ENCODE measurements at places on chromosomes 5 and 9. TPM values are rescaled to one million over a fixed set of nuclear protein-coding genes. Genes with fewer than 3 reads are reported as not detected.

Gene HK3
- not detected for total RNA-seq

Gene ANKRD31
- total RNA-seq = 0.10 TPM

Gene MSH3
- total RNA-seq = 13.3 TPM

Gene MLANA
- not detected for total RNA-seq

Gene PCDHB14
- 0.07 TPM for total RNA-seq

Gene CNTNAP3
- total RNA-seq = 8.7 TPM

Gene PLAC8L1
- total RNA-seq = not detected

Gene NRG2
- 0.42 TPM for total RNA-seq

DNA sequence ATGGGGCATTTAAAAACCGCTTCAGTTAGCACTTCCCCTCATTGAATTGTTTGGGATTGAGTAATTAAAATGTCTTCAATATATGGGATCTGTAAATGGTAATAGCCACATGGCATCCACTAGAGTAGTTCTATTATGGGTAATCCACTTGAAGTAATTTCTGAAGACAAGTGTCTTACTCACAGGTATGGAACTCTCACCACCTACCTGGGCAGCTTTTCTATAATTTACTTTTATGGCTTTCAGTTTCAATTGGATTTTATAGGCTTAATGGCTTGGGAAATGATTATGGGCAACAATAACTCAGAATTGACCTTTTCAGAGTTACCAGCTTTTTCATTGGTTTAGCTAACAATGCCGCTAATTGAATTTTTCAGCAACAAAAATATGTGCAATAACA, 597.9 kb downstream of the PTPRD start:
- DNase-seq = no peak

GRCh38 chr5:172887692-172888091, 53.6 kb downstream of the ERGIC1 start:
- DNase-seq = no peak

GRCh38 chr9:110669433-110669832, 842 bp downstream of the MUSK start:
- DNase-seq = no peak

DNA sequence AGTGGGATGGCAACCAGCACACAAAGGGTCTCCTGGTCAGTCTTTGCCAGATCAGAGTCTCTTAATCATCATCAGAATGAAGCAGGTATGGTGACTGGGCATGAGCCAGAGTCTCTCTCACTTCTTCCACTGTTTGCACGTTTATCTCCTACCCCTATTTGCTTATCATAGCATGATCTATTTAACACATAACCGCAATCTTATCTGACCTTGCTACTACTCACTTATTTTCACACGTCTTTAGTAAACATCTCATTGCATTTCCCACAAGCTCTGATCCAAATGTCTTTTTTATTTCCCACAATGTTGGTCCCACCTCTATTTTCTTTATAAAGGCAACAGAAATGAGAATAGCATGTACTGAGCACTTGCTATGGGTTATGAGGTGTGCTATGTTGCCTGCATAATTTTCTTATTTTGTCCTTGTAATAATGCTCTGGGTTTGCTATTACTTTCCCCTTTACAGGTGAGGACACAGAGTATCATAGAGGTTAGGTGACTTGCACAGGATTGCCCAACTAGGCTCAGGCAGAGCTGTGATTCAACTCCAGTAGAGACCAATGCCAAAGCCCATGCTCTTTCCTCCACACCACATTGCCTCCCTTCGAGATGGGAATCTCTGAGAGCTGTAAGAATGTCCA, 39.7 kb upstream of the IL7R start:
- no peak for DNase-seq

- no peak for DNase-seq
Measured at GRCh38 chr9:137406876-137407589, 15.9 kb downstream of the EXD3 start.

DNA sequence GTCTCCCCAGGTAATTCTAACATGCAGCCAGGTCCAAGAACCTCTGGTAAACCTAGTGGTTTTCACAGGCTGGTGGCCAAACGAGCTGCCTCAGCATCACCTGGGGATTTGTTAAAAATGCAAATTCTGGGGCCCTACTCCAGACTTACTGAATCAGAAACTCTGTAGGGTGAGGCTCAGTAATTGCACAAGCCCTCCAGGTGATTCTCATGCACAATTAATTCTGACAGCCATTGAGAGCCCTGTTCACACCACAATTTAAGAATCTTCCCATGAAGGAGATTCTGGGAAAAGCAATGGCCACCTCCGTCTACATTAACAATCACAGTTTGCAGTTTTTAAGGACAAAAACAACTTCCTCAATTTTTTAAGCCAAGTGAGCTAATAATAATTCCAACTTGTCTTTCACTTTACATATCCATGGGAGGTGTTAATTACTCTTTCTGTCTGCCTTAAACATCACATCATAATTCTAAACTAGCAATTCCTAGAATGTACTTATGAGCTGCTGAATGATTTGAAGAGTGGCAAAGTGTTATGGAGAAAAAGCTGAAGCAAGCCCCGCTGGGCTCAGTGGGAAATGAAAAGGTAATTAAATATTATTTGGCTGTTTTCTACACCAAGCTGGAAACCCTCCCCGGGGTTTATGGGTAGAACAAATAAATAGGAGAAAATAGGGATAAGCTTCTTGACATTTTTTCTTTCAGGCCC, 70.0 kb downstream of the GLDC start:
- no peak for DNase-seq

GRCh38 chr9:103721056-103721455, 373.1 kb upstream of the SMC2 start:
- DNase-seq = no peak

DNA sequence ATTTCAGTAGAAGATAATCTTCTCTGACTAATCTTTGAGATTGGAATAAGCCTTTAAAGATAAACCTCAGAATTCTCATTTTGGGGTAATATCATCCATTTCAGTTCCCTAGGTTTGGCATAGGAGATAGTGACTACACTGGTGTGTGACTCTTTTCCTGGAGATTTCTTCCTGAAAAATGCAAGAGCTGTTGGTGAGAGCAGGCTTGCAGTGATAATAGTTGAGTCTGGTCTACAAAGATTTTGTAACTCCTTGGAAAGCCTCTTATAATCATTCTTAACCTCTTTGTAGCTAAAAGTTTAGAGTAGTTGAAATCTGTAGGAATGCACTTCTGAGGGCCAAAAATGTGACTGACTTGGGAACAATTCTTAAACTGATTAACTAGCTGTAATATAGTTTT, 23.4 kb downstream of the RANBP17 start:
- DNase-seq = no peak

GRCh38 chr9:132802121-132802795, 75.8 kb downstream of the AK8 start:
- no peak for DNase-seq

GRCh38 chr5:65261499-65261898, 220.2 kb downstream of the ADAMTS6 start:
- no peak for DNase-seq

- no peak for DNase-seq
Measured at GRCh38 chr5:83724935-83725334, 4.3 kb upstream of the HAPLN1 start.

DNA sequence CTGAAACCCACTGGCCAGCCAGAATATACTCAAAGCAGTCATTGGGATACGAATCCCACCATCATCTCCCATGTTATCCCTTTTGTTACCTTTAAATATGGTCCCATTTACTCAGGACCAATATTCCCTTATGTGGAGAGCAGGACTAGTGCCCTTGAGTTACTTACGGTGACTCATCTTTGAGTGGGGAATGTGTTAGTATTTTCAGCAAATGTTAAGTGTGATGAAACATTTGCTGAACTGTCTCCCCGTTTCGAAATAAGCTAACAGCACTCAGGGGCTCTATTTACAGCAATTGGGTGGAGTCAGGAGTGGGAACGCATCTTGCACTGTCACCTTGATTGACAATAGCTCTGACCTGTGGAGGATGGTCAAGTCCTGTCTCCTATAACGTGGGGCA, 67.4 kb downstream of the CTSL start:
- DNase-seq = peak; percentile 61

- no peak for DNase-seq
Measured at GRCh38 chr5:130923543-130924124, 241.4 kb downstream of the HINT1 start.

DNA sequence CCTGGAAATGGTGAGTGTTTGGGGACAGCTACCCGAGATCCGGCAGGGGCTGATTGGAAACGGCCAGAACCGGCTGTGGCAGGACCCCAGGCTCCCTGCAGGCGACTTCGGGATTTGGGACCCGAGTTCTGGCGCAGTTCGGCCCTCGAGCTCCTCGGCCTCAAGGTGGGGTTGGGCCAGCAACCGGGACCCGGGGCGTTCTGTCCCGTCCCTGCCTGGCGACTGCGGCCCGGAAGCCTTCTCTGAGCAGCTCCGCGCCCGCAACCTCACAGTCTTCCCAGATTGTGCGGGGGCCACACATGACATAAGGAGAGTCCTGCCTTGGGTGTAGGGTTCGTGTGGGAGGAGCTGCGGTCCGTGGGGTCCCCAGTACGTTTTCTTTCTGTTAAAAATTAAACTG, 23.2 kb upstream of the NEURL1B start:
- no peak for DNase-seq

DNA sequence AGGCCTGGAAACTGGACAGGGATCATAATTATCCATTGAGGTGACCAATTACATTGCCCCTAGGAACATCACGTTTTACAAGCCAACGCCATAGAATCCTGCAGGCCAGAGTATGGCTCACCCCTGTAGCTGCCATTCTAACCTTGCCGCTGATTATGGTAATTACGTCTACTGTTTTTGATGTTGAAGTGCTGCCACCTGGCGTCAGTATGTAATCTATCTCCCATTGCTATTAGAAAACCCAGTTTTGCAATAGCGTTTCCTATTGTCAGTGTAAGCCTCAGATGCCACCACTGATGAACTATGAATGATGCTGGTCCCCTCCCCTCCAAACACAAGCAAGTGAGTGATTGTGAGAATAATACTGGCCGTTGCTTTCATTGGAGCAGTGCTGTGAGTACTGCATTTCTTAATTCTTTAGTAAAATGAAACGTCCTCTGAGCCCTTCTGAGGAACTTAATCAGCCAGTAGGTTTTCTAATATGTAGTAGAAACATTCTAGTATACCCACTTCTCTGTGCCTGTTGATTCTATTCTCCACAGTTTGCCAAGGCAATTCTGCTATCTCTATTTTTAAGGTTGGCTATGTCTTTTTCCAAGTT, 100.5 kb upstream of the NMUR2 start:
- peak; percentile 51 for DNase-seq

GRCh38 chr5:78922879-78923621, 62.1 kb downstream of the ARSB start:
- no peak for DNase-seq

- DNase-seq = no peak
Measured at GRCh38 chr5:122354293-122354692, 42.3 kb downstream of the SNCAIP start.

DNA sequence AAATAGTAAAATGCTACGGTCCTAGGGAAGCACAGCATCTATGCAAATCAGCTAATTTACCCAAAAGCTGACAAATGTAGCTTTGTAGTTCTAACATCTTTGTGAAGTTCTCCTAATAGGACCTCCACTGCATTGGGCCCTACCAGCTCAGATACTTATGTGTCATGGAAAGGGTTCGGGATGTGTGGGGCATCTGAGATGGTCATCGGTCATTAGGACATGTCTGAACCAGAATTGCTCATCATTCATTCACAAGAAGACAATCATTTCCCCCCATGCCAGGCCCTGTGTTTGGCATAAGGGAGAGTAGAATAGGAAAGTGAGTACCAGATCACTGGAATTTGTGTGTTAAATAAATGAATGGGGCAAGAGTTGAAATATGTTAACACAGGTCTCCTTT, 35.7 kb downstream of the PWWP2A start:
- peak; percentile 23 for DNase-seq

GRCh38 chr9:123395276-123395688, 39.3 kb downstream of the CRB2 start:
- no peak for DNase-seq

- no peak for DNase-seq
Measured at GRCh38 chr5:98510143-98510985, 263.1 kb upstream of the RGMB start.

GRCh38 chr9:126155756-126156664, 170.6 kb upstream of the MVB12B start:
- DNase-seq = no peak

DNA sequence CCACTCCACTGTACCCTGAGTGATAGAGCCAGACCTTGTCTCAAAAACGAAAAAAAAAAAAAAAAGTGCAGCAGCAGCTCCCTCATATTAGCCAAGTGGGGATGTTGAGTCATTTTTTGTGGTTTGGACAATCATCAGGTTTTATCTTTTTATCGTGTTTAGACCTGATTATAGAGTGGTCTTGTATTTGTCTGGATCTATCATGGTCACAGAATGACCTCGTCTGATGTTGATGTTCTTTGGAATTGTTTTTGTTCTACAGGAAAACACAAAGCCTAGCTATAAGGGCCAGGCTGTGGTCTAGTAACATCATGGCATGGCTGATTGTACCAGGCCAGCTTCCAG, 1.6 kb upstream of the FBXW11 start:
- DNase-seq = peak; percentile 79
